ENCODE measurements at places on chromosomes 6 and 20. TPM values are rescaled to one million over a fixed set of nuclear protein-coding genes. Genes with fewer than 3 reads are reported as not detected.

GRCh38 chr6:16759646-16760515 lies 1.4 kb downstream of the ATXN1 start:
- H3K36me3 ChIP-seq = no peaks in the 10 kb centered on the region
- H3K4me1 ChIP-seq = peaks cover 56% of the 10 kb centered on the region
- peak overlapping the region; percentile 95 for H3K27ac ChIP-seq
- peak; percentile 83 for DNase-seq

- H3K27ac ChIP-seq = no peak overlapping the region
- no peaks in the 10 kb centered on the region for H3K36me3 ChIP-seq
- H3K27me3 ChIP-seq = peaks cover 7% of the 10 kb centered on the region
- H3K4me3 ChIP-seq = no peak overlapping the region
- DNase-seq = no peak
Observed at GRCh38 chr20:35299780-35300179, 7.6 kb upstream of the FAM83C start.

GRCh38 chr20:40477805-40478204 lies 211.2 kb downstream of the MAFB start:
- H3K27me3 ChIP-seq = no peaks in the 10 kb centered on the region
- DNase-seq = no peak
- no peaks in the 10 kb centered on the region for H3K4me1 ChIP-seq
- H3K36me3 ChIP-seq = no peaks in the 10 kb centered on the region
- no peak overlapping the region for H3K27ac ChIP-seq

GRCh38 chr6:5250911-5251310 lies 9.8 kb downstream of the LYRM4 start:
- H3K4me3 ChIP-seq = no peak overlapping the region
- peaks cover 16% of the 10 kb centered on the region for H3K4me1 ChIP-seq
- peak overlapping the region; percentile 5 for H3K27ac ChIP-seq
- no peaks in the 10 kb centered on the region for H3K27me3 ChIP-seq

DNA sequence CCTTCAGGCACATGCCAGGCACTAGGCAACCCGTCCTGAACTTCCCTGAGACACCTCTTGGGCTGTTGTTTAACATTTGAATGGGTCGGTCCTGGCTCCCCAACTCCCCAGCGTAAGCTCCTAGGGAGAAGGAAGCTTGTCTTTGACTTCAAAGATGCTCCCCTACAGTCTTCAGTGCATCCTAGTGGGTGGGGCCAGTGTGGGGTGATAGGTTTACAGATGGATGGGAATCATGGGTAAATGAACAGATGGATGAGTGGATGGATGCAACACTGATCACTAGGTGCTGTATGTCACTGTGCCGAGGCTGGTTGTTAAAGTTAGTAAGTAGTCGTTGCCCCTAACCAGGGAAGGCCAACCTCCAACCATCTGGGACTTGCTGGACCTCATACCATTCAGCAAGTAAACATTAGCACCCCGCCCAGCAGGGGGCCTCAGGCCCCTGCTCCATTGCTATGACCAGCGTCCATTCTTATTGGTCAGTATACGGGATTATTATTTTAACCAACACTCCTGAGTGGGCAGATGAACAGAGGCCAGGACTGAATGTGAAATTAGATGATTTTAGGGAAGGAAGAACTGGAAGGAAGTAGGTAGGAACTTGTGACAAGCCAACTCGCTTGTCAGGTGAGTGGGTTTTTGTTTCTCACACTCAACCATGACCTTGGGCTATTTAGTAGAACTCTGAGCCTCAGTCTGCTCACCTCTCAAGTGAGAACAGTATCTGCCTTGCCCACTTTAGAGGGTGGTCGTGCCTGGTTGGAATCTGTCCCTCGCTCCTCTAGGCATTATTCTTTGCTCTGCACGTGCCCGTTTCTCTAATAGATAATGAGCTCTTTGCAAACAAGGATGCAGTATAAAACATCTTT lies 82.9 kb upstream of the FOXP4 start:
- no peaks in the 10 kb centered on the region for H3K36me3 ChIP-seq
- no peak for DNase-seq
- H3K27ac ChIP-seq = no peak overlapping the region
- peaks cover 39% of the 10 kb centered on the region for H3K4me1 ChIP-seq
- H3K27me3 ChIP-seq = no peaks in the 10 kb centered on the region

DNA sequence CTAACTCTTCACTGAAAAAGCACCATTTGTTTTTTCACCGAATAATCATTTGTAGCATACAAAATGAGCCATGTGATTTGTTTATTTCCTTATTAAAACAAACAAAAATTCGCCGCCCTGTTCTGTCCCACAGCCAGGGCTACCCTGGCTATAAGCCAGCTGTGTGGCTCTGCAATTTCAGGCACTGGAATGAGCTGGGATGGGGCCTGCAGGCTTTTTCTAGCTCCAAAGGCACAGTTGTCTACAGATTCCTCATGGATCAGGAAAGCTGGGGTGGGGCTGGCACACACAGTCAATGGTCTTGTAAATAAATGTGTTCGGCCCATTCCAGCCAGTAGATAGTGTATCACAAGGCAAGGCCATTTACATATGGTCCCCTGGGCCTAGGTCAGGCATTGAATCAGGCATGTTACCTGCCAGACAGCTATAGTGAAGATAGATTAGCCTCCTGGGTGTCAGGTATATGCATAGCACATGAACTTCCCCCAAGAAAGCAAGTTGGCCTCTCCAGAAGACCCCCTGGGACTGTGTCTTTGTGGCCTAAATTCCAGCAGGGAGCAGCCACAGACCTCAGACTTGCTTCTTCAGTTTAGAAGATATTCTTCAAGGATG lies 608.9 kb downstream of the MAFB start:
- no peak for DNase-seq
- H3K27me3 ChIP-seq = peaks cover 16% of the 10 kb centered on the region
- H3K36me3 ChIP-seq = no peaks in the 10 kb centered on the region
- no peaks in the 10 kb centered on the region for H3K4me1 ChIP-seq
- H3K27ac ChIP-seq = no peak overlapping the region
- H3K4me3 ChIP-seq = no peak overlapping the region

GRCh38 chr6:157267109-157267611 lies 56.2 kb downstream of the TMEM242 start:
- H3K4me1 ChIP-seq = peaks cover 15% of the 10 kb centered on the region
- no peak overlapping the region for H3K4me3 ChIP-seq
- H3K27ac ChIP-seq = no peak overlapping the region
- H3K36me3 ChIP-seq = no peaks in the 10 kb centered on the region
- H3K27me3 ChIP-seq = no peaks in the 10 kb centered on the region

DNA sequence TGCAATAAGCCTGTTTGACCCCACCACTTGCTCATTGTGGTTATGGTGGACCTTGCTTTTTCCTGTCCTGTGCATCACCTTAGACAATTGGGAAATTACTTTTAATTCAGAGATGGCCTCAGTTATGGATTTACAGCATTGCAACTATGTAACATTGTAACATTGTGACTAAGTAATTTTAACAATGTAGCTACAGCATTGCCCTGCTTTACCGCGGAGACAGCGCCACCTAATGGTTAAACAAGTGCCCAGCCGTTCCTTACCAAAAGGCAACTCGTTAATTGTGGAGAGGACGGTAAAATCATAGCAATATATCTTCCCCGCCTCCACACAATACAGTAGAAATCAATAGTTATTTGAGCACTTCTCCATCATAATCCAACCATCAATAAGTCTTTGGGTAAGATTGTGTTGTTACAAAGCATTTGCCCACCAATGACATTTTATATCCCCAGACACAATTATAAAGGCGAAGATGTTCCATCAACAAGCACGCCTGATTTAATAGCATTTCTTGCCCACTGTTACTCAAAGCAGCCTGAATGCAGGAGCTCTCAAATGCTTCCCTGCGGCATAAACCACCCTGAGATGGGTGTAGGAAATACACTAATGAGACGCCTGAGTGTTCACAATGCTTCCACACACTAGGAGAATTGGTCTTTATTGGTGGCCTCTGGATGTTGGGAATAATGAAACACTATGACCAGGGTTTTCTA lies 93.7 kb downstream of the PROKR2 start:
- DNase-seq = no peak
- H3K27ac ChIP-seq = no peak overlapping the region
- H3K36me3 ChIP-seq = peaks cover 2% of the 10 kb centered on the region
- peaks cover 36% of the 10 kb centered on the region for H3K4me1 ChIP-seq
- no peak overlapping the region for H3K4me3 ChIP-seq

DNA sequence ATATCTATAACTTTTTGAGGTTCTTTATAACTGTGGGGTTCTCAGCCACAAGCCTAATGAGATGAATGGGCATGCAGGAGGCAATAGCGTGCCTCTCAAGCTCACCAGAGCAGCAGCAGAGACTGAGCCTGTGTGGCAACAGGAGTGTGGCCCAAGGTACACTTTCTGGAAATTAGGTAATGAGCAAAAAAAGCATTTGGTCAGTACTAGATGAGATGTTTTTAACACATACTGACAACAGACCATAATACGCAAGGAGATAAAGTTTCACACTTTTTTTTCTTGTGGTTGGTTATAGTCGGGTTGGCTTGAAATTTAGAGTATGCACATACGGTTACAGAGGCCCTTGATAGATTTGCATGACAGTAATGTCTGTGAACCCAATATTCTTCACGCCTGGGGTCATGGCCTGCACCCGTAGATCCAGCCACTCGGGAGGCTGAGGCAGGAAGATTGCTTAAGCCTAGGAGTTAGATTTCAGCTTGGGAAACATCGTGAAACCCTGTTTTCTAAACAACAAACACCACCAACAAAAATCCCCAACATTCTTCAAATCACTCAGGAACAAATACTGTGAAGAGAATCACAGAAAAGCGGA lies 300.1 kb downstream of the GMDS start:
- H3K27ac ChIP-seq = no peak overlapping the region
- H3K4me1 ChIP-seq = peaks cover 4% of the 10 kb centered on the region
- no peaks in the 10 kb centered on the region for H3K36me3 ChIP-seq
- H3K27me3 ChIP-seq = no peaks in the 10 kb centered on the region
- no peak overlapping the region for H3K4me3 ChIP-seq

GRCh38 chr20:10579942-10580341 lies 93.9 kb downstream of the JAG1 start:
- H3K27ac ChIP-seq = peak overlapping the region; percentile 31
- no peak overlapping the region for H3K4me3 ChIP-seq
- H3K4me1 ChIP-seq = peaks cover 55% of the 10 kb centered on the region
- no peaks in the 10 kb centered on the region for H3K36me3 ChIP-seq
- no peak for DNase-seq
- H3K27me3 ChIP-seq = no peaks in the 10 kb centered on the region

DNA sequence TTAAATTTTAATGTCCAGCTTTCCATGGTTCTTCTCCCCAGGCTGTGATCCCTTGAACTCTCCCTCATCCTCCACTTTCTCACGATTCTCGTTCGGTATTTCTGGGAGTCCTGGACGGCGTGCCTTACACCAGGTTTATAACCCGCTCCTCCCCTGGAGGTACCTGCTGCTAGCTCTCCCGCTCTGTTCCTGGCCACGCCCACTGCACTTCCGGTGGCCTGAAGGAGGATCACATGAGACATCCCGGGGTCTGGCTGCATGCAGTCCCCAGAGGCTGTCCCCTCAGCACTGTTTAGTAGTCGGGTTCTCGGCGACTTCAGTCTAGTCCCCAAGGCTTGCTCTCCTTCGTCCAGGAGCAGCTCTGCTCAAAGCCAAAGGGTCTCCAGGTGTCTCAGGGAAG lies 28.4 kb upstream of the GCLC start:
- H3K4me3 ChIP-seq = no peak overlapping the region
- no peak for DNase-seq
- H3K36me3 ChIP-seq = no peaks in the 10 kb centered on the region
- no peak overlapping the region for H3K27ac ChIP-seq
- H3K27me3 ChIP-seq = no peaks in the 10 kb centered on the region
- peaks cover 13% of the 10 kb centered on the region for H3K4me1 ChIP-seq

- H3K36me3 ChIP-seq = no peaks in the 10 kb centered on the region
- H3K27me3 ChIP-seq = no peaks in the 10 kb centered on the region
- DNase-seq = no peak
- H3K4me1 ChIP-seq = no peaks in the 10 kb centered on the region
Observed at GRCh38 chr6:92568541-92568940, 850.8 kb downstream of the EPHA7 start.

The ASCC3 gene
- 45.6 TPM for total RNA-seq

Data from mesothelial cell of epicardium (in vitro differentiated cells).